NCI-H82 (cell line): ENCODE measurements at places on chromosomes 2 and 18.

- DNase-seq, result peak; percentile 65
Observed at GRCh38 chr2:74267068-74267467, 68.7 kb downstream of the MTHFD2 start.

- peak; percentile 88 for DNase-seq
Observed at GRCh38 chr2:12716032-12716281, 779 bp upstream of the TRIB2 start.

GRCh38 chr18:25057491-25058050 is 294.4 kb downstream of the ZNF521 start:
- DNase-seq, result no peak

- no peak for DNase-seq
Observed at GRCh38 chr2:229001196-229001595, 269.9 kb downstream of the PID1 start.

DNA sequence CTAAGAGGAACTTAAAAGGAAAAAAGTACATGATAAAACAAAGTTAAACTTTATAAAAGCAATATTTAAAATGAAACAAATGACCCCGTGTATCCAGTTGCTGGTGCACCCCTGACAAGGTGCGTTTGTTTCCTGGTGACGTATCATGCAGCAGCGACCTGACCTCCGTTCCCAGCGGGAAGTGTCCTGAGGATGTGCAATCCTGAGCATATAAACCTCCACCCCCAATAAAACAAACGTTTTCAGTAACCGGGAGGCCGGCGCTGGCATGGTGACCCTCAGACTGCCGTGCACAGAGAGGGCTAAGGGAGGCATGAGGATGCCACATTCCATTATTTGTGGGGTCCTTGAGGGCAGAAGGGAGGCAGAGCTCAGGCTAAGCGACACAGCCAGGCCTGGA is 14.8 kb downstream of the SLC66A2 start:
- no peak for DNase-seq

- peak; percentile 93 for DNase-seq
Observed at GRCh38 chr18:61892683-61893308, at the start of gene RNF152. RNF152 (minus strand) TSS chr18:61893007; CDS start chr18:61816463, 76,544 bp downstream.
